Uterus (tissue), 4 donors: ENCODE measurements at places on chromosomes 11 and 22. TPM values are rescaled to one million over a fixed set of nuclear protein-coding genes. Genes with fewer than 3 reads are reported as not detected.

DNA sequence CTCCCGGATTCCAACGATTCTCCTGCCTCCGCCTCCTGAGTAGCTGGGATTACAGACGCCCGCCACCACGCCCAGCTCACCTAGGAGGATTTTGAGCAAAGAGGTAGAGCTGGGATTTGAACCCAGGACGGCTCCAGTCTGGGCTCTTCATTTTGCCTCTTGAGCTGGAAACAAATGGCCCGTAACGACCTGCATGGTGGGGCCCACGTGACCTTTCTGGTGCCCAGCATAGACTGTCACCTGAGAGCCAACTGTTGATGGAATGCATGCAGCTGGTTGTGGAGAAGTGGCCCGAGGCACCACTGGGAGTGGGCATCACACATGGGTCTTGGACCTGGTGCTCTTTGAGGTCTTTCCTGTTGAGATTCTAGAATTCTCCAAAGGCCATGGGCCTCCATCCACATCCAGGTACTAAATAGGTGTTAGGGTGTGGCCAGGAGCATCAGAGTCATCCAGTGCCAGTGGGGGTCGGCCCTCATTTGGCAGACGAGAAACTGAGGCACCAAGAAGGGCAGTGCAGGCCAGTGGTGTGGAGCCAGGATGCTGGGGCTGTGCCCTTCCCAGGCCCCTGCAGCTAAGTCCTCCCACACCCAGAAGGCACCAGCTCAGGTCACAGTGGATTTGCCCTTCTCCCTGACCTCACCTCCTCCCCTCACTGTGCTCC, 3.9 kb downstream of the ATF4 start:
- H3K27me3 ChIP-seq = no peaks in the 10 kb centered on the region
- no peaks in the 10 kb centered on the region for H3K36me3 ChIP-seq
- peak overlapping the region; percentile 98 for H3K27ac ChIP-seq
- H3K4me3 ChIP-seq = no peak overlapping the region

DNA sequence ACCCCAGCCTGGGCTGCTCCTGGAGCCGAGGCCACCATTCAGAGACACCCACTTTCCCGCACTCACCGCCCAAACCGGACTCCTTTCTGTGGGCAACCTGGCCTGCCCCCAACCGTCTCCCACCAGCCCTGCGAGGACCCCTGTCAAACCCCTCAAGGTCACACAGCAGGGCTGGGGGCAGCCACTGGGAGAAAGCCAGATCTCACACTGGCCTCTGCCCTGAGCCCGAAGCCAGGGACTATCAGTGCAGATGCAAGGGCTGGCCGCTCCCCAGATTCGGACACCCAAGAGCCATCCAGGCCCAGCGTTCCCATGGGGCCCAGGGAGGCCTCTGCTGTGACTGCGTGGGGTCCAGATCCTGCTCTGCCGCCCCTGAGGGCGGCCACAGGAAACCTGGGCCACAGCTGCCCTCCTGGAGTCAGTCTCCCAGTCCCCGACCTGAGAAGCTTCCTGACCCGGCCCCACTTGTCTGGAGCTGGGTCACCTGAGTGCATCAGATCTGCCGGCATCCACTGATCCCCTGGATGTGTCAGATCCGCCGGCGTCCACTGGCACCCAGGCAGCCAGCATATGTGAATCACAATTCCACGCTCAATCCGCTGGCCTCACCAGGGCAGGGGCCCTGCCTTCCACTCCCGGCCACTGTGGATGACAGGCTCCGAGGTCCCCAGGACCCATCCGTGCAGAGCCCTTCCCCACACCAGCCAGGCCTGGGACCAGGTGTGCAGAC, 139.7 kb downstream of the BRD1 start:
- no peaks in the 10 kb centered on the region for H3K36me3 ChIP-seq
- no peak overlapping the region for H3K4me3 ChIP-seq
- no peak overlapping the region for H3K27ac ChIP-seq
- no peak for DNase-seq
- no peaks in the 10 kb centered on the region for H3K27me3 ChIP-seq

The KDM4E gene
- not detected for total RNA-seq

GRCh38 chr11:11141065-11141464, 212.0 kb downstream of the CSNK2A3 start:
- H3K27ac ChIP-seq = peak overlapping the region; percentile 88
- H3K36me3 ChIP-seq = no peaks in the 10 kb centered on the region
- peaks cover 4% of the 10 kb centered on the region for H3K4me1 ChIP-seq
- no peaks in the 10 kb centered on the region for H3K27me3 ChIP-seq
- no peak overlapping the region for H3K4me3 ChIP-seq
- no peak for DNase-seq

The MYOD1 gene
- not detected for total RNA-seq

The OR56A1 gene
- not detected for total RNA-seq

The CCDC188 gene
- total RNA-seq = not detected

DNA sequence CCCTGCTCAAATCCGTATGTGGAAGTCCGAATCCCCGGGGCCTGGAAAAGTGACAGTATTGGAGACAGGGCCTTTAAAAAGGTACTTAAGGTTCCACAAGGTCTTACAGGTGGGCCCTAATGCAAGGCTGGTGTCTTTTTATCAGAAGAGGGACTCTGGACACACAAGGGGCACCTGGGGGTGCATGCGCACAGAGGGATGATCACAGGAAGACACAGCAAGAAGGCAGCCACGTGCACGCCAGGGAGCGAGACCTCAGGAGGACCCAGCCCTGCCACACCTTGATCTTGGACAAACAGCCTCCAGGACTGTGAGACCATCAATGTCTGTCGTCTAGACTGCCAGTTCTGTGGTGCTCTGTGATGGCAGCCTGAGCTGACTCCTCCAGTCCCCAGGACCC, 96.5 kb downstream of the SHANK2 start:
- H3K36me3 ChIP-seq = no peaks in the 10 kb centered on the region
- no peaks in the 10 kb centered on the region for H3K27me3 ChIP-seq
- H3K4me1 ChIP-seq = no peaks in the 10 kb centered on the region
- no peak for DNase-seq
- no peak overlapping the region for H3K27ac ChIP-seq
- no peak overlapping the region for H3K4me3 ChIP-seq

DNA sequence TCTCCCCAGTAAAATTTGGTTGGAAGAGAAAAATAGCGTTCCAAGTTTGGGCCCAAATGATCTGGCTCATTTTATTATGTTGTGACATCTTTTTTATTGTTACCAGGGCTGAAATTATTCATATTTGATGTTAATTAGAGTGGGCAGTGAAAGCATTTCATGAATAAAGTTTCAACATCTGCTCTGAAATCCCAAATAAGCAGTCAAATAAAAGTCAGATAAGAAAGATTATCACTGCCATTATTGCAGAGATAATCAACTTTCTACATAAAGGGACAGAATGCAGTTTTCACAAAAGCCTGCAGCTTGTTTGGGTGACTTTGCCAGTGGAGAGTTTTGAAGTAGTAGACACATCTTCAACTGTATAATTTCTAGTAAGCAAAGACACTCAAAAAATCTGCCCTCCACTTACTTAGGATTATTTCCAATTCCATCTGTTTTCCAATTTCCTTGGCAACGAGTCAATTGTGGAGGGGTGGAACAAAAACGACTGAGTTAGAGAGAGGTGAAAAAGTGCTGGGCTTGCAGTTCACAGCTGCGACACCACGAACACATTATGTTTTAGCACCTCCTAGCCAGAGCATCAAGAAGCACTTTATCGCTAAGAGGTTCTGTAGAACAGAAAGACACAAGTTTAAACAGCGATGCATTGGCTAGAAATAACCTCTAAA, 9.0 kb downstream of the TECTA start:
- no peak overlapping the region for H3K4me3 ChIP-seq
- DNase-seq = no peak
- no peaks in the 10 kb centered on the region for H3K4me1 ChIP-seq
- H3K27me3 ChIP-seq = no peaks in the 10 kb centered on the region
- H3K36me3 ChIP-seq = no peaks in the 10 kb centered on the region

DNA sequence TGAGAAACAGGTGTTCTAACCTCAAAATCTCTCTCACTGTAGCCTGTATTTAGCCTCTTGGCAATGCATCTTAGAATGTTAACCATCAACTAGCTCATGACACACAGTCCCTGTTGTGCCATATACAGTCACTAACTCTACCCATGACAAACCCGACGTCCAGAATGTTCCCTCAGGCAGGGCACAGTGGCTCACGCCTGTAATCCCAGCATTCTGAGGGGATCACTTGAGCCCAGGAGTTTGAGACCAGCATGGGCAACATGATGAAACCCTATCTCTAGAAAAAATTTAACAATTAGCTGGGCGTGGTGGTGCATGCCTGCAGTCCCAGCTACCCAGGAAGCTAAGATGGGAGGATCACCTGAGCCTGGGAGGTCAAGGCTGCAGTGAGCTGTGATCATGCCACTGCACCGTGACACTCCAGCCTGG, 18.2 kb upstream of the CCDC34 start:
- DNase-seq = no peak
- H3K4me1 ChIP-seq = no peaks in the 10 kb centered on the region
- no peak overlapping the region for H3K27ac ChIP-seq
- H3K27me3 ChIP-seq = no peaks in the 10 kb centered on the region
- H3K4me3 ChIP-seq = no peak overlapping the region

DNA sequence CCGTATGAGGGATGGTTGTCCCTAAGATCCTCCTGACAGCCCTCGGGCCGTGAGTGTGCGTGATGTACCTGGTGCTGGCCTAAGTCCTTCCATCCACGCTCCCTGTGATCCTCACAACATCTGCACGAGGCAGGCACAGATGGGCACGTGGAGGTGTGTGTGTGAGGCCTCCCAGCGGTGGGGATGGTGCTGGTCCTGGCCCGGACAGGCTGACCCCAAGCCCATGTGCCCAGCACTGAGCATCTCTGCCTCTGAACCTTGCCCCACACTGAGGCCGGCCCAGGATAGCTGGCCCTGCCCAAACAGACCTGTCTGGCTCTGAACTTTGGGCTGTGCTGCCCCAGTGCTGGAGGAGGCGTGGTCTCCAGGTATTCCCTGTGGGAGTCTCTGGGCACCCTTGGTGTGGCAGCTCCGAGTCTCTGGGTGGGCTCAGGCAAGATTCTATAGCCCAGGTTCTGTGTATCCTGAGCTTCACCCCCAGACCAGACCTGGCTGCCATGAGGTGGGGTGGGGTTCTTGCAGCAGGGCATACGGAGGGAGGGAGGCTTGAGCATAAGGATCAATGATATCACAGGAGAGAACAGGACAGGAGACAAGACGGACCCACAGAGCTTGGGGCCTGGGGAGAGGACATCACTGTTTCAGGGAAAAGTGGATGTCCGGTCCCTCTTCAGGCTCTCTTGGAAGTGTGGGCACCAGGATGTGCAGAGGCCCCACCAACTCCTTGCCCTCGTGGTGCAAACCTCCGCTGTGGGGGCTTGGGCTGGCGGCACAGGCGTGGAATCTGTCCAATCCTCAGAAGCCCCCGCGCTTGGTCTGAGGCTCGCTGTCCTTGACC, 881.8 kb downstream of the BRD1 start:
- H3K27ac ChIP-seq = no peak overlapping the region
- H3K36me3 ChIP-seq = no peaks in the 10 kb centered on the region
- H3K4me1 ChIP-seq = no peaks in the 10 kb centered on the region
- no peak for DNase-seq

- H3K27ac ChIP-seq = no peak overlapping the region
- DNase-seq = no peak
- H3K27me3 ChIP-seq = no peaks in the 10 kb centered on the region
- H3K4me3 ChIP-seq = no peak overlapping the region
- H3K4me1 ChIP-seq = no peaks in the 10 kb centered on the region
These were observed 239.0 kb upstream of the CCDC179 start for GRCh38 chr11:23099256-23099655.

The PTH gene
- total RNA-seq = not detected

DNA sequence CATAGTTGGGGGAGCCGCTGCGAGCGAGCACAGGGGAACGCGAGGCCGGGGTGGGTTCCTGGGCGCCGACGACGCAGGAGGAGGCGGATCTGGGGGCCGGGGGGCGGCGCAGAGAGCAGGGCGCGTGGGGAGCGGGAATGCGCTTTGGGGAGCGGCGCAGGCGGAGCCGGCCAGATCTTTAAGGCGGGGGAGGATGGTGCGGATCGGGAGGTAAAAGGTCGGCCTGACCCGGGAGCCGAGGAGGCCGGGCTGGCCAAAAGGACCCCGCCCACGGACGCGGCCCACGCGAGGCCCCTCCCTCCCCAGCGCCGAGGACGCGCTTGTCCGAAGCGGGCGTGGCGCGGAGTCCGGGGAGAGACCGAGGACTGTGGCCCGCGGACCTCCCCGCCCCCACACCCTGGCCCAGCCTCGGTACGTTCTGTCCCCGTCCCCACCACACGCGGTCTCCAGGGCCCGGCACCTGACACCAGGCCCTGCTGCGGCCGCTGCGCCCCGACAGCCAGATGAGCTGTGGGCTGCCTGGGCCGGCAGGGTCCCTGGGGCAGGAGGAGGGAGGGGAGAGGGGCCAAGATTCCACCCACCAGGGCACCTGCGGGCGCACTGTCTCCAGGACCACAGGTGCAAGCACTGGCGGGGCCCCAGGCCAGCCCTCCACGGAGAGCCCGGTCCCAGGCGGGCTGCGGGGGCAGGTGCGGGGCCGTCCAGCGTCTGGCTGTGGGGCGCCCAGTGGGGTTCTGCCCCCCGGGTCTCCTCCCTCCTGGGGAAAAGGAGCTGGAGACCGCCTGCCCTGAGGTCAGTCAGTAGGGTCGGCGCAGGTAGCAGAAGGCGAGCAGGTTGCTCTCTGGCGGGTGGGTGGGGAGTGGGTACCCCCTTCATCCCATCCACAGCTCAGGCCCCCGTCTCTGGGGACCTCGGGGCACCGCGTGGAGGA, 10.9 kb downstream of the PIM3 start:
- H3K27ac ChIP-seq = peak overlapping the region; percentile 93
- H3K4me1 ChIP-seq = peaks cover 9% of the 10 kb centered on the region
- H3K4me3 ChIP-seq = peak overlapping the region; percentile 50
- no peaks in the 10 kb centered on the region for H3K27me3 ChIP-seq
- H3K36me3 ChIP-seq = no peaks in the 10 kb centered on the region

DNA sequence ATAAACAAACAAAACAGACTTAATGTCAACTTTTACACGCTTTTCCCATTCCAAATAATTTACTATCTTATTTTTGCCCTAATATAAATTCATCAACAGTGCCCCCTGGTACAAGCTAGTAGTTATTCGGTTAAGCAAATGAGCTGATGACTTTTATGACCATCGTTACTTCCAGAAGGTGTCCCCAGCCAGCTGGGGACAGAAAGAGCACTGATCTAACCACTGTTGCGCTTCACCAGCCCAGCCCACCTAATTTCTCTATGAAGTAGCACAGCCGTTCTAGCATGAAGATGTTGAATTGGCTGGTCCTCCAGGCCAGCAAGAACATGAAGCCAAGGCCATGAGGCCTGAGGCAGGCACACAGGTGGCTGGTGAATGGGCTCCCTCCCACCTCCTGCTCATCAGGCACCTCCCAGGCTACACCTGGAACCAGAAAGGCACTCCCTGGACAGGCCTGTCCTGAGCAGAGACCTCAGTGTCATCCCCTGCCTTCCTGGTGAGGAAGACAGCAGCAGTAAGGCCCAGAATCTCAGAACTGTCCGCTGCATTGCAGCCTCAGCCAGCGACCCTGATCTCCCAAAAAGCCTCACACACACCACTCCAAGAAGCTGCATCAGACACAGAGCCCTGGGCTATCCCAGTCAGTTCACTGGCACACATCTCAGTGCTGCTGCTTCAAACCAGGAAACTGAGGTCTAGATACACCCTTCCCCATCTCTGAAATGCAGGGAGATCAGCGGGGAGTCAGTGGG, 12.9 kb downstream of the GNB1L start:
- H3K27ac ChIP-seq = no peak overlapping the region
- H3K4me3 ChIP-seq = no peak overlapping the region
- H3K36me3 ChIP-seq = no peaks in the 10 kb centered on the region
- DNase-seq = no peak
- H3K27me3 ChIP-seq = no peaks in the 10 kb centered on the region
- no peaks in the 10 kb centered on the region for H3K4me1 ChIP-seq
